Stimulated activated CD4-positive, alpha-beta T cell treated with anti-CD3 and anti-CD28 coated beads, TNF-alpha, amount 100 ng/mL, for 24 hours (primary cell): ENCODE measurements at places on chromosomes 1 and 21.

DNA sequence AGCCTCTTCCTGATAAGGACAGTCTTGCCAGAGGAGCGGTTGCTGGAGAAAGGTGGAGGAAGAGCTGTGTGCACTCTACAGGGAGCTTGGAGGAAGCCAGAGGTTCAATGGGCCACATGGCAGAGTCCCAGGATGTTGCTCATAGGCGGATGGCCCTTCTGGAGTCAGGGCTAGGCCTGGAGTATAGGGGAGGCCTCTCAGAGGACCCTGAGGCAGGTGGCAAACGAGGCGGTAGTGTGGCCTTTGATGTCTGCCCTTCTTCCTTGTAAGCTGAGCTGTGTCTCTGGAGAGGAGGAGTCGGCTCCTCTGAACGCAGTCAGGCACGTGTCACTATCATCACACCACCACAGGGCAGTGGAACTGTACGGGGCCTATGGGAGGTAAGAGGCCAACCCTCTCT, 8.6 kb downstream of the PKP1 start:
- no peak for DNase-seq

DNA sequence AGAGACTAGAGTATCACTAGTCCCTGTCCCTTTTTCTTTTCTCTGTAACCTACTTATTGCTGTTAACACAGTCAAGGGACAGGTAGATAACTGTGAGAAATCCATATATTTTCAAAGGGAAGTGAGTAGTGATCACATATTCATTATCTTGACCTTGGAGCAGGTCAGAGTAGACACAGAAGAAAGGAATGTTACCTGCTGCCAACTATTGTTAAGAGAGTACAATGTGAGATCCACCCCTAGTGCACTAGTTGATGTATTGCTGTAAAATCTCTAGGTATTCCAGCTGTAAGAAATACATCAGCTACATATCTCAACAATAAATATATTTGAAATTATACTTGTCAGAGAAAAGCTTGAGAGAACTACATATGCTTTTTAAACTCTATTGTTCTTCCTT, 68.7 kb upstream of the ADGRL2 start:
- DNase-seq = no peak

GRCh38 chr21:16199539-16199938, 469.8 kb downstream of the USP25 start:
- no peak for DNase-seq

- DNase-seq = no peak
These were observed 19.0 kb upstream of the IRF2BP2 start for GRCh38 chr1:234629026-234629425.

DNA sequence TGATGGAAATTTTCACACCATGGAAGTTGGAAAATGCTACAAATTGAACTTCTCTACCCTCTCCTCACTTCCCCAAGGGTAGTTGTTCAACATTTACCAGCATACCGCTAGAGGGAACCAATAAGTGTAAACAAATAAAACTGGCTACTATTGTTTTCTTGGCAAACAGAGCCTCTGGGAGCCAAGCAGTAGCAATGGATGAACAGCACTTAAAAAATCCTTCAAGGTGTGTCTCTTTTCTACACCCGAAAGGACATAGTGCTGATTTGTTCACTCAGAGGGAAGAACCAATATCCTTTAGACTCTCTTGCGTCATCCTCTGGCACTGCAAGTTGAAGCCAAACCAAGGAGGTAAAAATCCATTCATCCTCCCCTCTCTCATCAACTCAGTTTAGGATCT, 161.5 kb downstream of the TBX15 start:
- DNase-seq = no peak

DNA sequence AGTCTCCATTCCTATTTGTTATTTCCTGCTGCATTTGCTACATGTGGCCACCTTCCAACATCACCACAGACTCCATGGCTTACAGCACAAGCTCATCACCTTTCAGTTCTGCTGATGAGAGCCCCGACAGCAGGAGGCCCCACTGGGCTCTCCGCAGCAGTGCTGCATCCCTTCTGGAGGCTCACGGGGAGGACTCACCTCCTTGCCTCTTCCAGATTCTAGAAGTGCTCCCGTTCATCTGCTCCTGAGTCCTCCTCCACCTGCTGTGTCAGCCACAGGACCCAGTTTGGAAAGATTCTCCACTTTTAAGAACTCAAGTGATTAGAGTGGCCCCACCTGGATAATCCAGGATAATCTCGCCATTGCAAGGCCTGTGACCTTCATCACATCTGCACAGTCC, 167.6 kb downstream of the PCBP3 start:
- no peak for DNase-seq

DNA sequence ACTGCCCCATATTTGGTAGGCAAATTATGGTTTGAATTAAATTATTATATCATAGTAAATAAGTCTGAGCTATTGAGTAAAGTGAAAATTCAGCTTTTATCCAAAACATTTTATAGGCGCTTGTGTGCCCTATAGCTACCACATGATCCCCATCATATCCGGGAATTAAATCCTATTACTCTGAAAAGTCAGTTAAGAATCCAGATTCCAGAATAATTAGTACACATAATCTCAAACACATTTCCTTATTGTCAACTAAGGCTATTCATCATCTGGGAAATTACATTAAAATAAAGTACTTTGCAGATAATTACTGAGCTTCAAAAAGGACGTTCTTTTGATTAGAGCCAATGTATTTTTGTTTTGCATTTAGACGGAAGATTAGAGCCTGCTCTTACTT, 72.3 kb downstream of the CTH start:
- DNase-seq = no peak

- DNase-seq = no peak
These were observed 55.1 kb upstream of the ADARB1 start for GRCh38 chr21:45019076-45019886.

- DNase-seq = no peak
These were observed at the start of gene SOX13 for GRCh38 chr1:204072931-204073836. Gene SOX13 (plus strand): TSS chr1:204073115. CDS start chr1:204112916, 39,801 bp downstream.

DNA sequence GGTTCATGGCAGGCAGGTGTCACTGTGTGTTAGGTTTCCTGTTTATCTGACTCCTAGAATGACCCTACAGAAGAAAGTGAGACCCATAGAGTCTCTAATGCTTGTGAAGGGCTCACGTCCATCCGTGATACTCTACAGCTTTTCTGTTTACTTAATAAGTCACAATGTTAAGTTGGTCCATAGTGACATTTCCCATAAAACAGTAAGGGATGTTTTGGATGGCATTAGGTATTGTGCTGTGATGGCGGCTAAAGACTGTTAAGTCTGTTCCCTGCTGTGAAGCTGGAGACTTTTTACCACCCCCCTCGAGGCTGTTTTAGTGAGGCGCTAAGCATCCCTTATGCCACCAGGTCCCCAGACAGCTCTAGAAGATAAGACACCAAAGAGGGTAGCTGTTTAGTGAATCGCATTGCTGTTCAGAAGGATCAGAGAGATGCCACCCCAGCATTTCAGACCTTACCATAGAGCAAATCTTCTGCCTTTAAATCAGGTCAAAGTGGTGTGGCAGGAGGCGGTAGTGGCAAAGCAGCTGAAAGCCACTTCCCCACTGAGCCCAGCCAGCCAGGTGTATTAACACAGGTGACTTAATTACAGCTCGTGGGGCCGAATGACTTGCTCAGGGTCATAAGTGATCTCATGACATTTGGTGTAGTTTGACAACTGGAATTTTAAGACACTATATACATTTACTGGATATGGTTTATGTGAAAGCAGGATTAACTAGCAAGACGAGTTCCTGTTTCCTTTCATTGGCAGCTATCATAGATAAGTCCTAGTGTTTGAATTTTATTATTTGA, 25.0 kb downstream of the SLC37A1 start:
- no peak for DNase-seq

- DNase-seq = no peak
These were observed 43.3 kb downstream of the KRTAP19-8 start for GRCh38 chr21:30994932-30995331.

- no peak for DNase-seq
These were observed 1.0 kb downstream of the RAB7B start for GRCh38 chr1:206002160-206002559.

- DNase-seq = no peak
These were observed 35.4 kb downstream of the CXADR start for GRCh38 chr21:17548262-17548661.

DNA sequence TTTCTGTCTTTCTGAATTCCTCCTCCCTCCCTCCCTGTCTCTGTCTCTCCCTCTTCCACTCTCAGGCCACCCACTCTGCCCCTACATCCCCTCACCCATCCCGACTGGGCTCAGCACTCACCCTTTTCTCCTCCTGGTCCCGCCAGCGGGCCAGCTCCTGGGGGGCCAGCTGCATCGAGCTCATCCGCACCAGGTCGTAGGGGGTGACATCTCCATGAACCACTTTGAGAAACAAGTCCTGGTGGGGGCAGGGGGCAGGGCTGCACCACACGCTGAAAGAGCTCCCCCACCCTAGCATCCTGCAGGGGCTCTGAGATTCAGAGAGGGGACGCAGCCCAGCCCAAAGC, 17.8 kb downstream of the SPOCD1 start:
- no peak for DNase-seq

GRCh38 chr1:227317011-227317451, 1.3 kb downstream of the CDC42BPA start:
- DNase-seq = no peak

DNA sequence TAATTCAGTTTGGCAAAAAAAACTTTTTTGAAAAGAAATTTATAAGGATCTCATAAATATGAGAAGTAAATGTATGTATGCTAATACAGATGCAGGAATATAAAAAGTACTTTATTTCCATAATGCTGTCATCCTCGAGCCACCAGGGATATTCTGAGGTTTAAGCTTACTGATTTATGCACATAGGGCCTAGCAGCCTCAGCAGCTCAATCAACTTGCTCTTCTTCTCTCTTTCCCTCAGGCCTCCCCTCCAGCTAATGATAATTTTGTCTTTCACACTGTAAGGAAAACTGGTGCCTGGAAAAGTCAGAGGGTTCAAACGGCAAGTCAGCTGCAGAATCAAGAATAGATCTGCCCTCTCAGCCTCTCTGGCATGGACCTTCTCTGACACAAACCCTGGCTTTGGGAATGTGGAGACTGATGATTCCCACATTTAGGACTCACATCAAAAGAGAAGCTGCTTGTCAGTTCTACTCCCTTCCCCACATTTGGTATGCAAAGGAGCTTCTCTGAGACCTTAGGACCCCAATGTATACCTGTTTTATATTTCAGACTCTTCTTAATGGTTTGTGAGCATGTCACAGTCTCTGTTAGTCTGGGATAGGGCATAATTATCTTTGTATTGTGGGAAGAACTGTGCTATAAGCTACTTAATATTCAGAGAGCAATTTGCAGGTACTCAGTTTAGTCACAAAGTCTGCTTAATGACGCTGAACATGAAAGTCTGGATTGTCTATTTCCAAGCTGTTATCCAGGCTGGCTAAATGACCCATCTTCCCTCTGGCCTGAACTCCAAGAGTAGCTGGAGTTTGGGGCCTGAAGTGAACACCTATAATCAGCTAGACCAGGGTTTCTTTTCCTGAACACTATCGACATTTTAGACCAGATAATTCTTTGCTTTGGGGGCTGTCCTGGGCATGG, 52.1 kb upstream of the DIPK1A start:
- DNase-seq = no peak

- no peak for DNase-seq
These were observed 63.2 kb downstream of the SYDE2 start for GRCh38 chr1:85137660-85138059.

DNA sequence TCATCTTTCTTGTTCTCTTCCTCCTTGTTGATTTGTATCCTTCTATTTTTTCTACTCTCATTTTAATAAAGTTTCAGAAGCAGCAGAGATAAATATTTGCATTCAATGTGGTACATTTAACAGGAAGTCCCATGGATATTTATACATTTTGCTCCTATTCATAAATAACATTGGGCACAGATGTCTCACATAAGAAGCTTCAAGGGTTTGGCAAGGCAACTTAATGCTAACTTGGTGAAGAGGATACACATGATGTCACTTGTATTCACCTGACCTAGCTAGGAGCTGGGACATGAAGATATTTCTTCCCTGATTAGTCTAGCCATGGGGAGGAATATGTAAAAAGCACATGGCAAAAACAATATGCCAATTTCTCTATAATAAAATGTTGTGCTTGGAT, 65.1 kb upstream of the DUSP10 start:
- DNase-seq = no peak

DNA sequence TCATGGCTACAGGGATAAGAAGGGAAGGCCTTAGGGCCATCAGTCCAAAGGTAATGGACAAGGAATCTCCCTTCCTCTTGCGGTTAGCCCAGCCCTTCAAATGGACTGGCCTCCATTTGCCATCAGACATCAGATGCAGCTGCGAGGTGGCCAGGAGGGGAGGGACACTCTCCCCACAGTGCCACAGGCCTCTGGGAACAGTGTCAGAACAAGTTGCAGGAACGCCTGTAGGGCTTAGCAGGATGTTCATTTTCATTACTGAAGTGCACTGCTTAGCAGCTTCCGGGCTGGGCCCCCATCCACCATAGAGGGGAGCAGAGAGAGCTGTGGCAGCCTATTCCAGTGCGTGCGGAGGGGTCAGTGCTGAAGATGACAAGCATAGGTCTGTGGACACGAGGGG, 127.5 kb downstream of the GALNT2 start:
- no peak for DNase-seq

DNA sequence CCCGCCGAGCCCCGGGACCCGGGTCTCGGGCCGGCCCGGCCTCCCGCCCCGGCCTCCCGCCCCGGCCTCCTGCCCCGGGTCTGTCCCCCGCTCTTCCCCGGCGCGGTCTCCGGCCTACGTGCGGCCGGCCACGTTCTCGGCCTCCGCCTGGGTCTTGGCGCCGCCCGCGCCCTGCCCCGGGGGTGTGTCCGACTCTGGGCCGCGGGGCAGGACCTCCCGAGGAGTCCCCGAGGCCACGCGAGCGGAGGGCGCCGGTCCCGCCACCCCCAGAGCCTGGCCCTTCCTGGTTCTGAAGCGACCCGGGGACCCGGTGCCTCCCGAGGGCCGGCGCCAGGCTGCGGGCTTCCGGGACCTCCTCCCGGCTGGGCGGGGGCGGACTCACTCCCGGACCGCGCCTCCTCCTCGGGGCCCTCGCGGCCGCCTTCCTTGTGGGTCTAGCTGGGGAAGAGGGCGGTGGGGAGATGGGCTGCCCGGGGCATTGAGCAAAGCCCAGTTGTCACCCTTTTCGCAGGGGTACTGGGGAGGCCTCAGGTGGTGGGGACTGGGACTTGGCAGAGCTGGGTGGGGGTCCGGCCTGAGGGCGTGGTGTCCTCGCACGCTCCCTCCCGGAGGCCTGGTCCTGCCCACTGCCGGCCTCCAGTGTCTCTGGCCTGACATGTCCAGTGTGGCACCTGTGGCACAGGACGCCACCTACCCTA, 558 bp downstream of the PFKL start:
- DNase-seq = peak; percentile 27

- peak; percentile 83 for DNase-seq
These were observed 15.9 kb upstream of the BTG2 start for GRCh38 chr1:203289281-203289981.
